Body of pancreas (tissue), 4 donors: ENCODE measurements at places on chromosomes 6 and 20. TPM values are rescaled to one million over a fixed set of nuclear protein-coding genes. Genes with fewer than 3 reads are reported as not detected.

MUC22 gene
- total RNA-seq: not detected

SRMS gene
- total RNA-seq: not detected

TBXT gene
- total RNA-seq: not detected

SPEF1 gene
- total RNA-seq: 1.3 TPM

EYS gene
- 0.26 TPM for total RNA-seq

DDX43 gene
- total RNA-seq: 3.0 TPM

EPM2A gene
- total RNA-seq: 17.4 TPM

FAM209B gene
- not detected for total RNA-seq

SEMG1 gene
- total RNA-seq: not detected

HLA-F gene
- total RNA-seq: 25.4 TPM

UNC5CL gene
- total RNA-seq: 17.4 TPM

SLC52A3 gene
- 1.3 TPM for total RNA-seq

DNA sequence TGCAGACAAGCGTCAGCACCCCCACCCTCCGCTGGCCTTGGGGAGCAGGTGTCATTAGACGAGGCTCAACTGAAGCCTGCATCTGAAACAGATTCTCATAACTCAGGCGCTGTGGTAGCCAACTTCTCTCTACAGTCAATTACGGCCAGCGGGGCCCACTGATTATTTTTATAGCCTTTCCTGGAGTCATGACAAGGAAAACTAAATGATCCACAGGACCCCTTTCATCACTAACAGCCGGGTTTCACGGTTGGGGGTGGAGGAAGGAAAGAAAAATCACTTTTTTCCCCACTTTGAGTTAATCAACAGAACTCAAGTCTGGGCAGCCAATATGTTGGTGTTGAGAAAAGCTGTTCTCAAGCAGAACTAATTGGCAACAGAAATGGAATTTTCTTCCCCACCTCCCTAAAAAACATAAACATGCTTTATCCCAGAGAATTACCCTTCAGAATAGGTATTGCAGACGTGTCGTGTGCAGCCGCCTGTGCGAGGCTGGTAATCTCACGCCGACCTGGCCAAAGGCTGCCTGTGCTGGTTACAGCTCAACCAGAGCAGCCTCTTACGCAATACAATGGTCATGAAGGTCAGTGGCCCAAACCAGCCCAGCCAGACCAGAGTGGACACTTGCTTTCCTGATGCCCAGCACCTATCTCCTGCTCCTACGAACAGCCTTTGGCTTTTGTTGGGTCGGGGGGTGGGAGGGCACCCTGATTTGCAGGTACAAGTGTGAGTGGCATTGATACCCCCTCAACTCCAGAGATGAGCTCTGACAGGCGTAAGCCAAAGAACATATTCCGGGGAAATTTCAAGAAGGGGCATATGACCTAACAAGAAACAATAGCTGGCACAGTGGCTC is 11.0 kb downstream of the RIPOR3 start:
- DNase-seq: peak; percentile 87

DNA sequence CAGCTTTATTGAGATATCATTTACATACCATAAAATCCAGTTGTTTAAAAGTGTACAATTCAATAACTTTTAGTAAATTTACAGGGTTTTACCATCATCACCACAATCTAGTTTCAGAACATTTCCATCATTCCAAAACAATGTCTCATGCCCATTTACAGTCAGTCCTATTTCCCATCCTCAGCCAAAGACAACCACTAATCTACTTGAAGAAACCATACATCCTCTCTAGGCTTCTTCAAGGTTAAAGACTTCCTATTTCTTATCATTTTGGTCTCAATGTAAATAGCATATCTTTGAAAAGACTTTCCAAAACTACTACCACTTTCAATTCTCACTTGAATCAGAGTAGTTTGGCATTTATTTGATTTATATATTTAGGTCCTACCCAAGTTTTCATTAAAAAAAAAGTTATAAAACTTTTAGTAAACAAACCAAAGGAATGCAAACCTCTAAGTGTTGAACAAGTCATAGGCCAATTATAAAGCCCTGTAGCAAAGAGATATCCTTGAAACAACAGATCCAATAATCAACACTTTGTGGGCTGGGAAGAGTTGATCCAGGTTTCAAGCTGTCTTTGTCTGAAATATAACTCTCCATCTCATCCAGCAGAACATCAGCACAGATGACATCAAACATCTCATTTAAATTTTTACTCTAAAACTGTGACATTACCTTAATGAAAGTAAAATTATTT is 211.3 kb upstream of the RUNX2 start:
- DNase-seq: no peak

DNA sequence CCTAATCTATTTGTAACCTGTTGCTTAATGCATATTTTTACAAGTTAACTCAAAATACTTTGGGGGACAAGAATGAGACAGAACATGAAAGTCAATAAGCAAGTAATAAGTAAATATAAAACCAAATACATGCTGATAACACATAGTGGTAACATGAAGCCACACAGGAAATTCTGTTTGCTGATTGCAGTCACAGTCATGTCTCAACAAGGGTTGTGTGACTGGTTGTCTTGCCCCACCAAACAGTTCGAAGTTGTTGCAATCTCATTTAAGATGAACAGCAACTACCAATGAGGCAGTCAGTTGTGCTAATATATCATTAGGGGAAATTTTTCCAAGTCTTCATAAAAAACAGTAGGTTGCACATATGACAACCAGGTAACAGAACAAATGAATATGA is 14.5 kb downstream of the CD24 start:
- DNase-seq: no peak

GRCh38 chr6:11532097-11532496 is 5.5 kb upstream of the TMEM170B start:
- no peak for DNase-seq

DNA sequence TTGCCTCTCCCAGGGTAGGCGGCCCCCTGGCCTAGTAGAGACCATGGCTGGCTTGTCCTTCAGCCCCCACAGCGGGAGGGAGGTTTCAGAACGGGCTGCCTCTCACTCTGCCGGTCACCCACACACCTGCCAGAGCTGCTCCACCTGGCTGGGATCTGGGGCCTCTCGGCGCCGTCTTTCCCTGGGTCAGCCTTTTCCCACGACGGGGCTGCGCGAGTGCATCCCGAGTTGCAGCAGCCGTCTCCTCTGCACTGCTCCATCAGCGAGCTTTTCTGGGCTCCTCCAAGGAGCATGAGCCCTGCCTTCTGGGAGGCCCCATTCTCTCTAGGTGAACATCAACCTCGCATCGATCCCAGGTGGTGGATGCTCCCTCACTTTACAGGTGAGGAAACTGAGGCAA is 15.9 kb upstream of the SPDEF start:
- no peak for DNase-seq

- DNase-seq: no peak
Observed at GRCh38 chr6:150651808-150652470, 52.3 kb downstream of the PLEKHG1 start.

DNA sequence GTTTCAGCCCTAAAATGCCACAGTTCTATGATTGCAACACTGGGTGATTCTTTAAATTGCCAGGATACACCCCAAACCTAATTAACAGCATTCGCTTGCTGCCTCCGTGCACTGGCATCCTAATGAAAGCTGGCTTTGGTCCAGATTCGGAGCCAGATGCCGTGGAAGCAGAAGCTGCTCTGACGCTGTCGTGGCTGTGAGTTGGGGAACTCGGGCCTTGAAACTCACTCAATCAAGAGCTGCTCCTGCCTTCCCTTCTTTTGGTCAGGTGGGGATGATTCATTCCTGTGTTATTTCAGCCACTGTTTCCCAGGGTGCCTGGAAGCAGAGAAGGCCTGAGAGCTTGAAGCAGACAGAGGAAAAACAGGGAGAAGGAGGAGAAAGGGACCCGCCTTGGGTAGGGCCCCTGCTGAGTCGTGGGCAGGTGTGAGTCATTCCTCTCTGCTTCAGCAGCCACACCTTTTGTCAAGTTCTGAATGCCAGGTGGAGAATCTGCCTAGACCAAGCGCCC is 36.2 kb upstream of the DSP start:
- peak; percentile 47 for DNase-seq

GRCh38 chr20:25745738-25746137 is 49.1 kb upstream of the ZNF337 start:
- no peak for DNase-seq

GRCh38 chr20:18853946-18854646 is 40.5 kb downstream of the SCP2D1 start:
- no peak for DNase-seq

DNA sequence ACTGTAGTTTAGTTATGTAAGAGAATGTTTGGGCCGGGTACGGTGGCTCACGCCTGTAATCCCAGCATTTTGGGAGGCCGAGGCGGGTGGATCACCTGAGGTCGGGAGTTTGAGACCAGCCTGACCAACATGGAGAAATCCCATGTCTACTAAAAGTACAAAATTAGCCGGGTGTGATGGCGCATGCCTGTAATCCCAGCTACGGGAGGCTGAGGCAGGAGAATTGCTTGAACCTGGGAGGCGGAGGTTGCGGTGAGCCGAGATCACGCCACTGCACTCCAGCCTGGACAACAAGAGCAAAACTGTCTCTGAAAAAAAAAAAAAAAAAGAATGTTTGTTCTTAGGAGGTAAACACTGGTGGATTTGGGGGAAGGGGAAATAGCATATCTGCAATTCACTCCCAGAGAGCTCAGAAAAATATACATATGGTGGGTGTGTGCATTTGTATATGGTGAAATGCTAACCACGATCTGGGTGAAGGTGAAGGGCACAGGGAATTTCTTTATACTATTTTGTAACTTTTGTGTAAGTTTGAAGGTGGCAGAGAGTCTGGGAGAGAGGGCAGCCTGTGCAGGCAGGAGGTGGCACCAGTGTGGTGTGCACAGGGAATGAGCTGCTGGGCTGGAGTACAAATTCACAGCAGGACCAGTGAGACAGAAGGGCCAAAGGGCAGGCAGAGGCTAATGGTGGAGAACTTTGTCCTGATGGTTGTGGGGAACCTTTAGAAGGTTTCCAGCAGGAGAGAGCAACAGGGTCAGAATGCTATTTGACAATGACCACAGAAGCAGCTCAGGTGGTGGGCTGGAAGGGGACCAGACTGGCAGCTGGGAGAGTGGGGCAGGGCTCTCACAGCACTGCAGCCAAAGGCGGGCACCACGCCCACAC is 42.4 kb downstream of the SSR1 start:
- DNase-seq: peak; percentile 97

- DNase-seq: no peak
Observed at GRCh38 chr6:163643866-163644265, 229.3 kb downstream of the QKI start.

DNA sequence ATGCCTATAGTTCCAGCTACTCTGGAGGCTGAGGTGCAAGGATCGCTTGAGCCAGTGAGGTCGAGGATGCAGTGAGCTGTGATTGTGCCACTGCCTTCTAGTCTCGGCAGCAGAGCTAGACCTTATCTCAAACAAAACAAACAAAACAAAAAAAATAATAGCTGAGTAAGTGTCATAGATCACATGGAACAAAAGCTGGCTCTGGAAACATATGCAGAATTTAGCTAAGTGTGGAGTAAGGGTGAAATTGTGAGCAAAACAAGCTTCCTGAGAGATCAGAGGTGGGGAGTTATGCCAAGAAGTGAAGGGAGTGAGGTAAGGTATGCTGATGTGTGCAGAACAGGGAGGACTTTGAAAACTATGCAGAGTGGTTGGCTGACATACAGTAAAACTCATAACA is 18.7 kb downstream of the SGK1 start:
- DNase-seq: peak; percentile 43

- DNase-seq: no peak
Observed at GRCh38 chr6:25147223-25147622, 132.0 kb upstream of the CARMIL1 start.

GRCh38 chr6:37657112-37657886 is 40.4 kb downstream of the MDGA1 start:
- peak; percentile 20 for DNase-seq
